ENCODE measurements at places on chromosomes 3 and 15.

DNA sequence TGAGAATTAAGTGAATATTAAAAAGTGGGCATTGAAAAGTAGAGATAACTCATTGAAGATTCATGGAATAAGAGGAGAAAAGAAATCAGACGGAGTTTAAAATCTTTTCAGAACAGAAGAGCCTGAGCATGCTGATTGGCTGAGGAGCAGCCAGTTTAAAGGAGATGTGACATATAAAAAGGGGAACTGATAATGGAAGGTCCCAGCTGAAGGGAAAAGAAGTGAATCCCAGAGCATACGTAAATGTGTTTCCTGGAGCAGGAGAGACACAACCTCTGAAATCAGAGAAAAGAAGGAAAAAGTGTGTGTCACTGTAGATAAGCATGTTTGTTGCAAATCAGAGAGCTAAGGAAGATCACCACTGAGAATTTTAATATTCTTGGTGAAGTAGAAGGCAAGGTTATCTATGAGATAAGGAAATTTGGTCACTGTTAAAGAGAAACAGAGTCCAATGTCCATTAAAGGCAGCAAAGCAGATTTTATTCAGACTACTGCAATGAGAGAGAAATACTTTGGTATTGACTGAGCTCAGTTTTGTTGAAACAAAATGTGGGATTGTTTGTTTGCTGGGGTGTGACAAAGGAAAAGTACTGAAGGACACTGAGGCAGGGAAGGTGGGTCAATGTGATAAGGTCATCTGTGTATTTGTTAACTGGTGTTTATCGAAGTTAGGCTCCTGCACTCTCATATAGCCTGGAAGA, 84.6 kb upstream of the WDR72 start:
- no peak overlapping the region for H3K4me3 ChIP-seq
- H3K27ac ChIP-seq, result no peak overlapping the region
- H3K4me1 ChIP-seq, result no peaks in the 10 kb centered on the region
- H3K36me3 ChIP-seq, result no peaks in the 10 kb centered on the region

DNA sequence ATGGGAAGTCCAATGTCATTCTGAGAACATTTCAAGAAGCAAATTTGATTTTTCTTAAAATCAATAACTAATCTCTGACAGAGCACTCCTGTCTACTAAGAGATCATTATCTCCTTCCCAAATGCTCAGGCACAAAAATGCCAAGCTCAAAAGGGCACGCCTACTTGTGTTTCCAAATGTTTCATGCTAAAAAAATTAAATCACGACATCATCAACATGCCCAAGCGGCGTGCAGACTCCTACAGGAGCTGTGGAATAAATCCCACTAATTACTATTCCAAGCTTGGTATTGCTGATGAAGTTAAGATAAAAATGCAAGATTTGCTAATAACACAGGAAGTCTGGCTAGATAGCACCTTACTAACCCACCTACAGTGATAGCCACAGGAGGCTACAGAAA, 140.8 kb downstream of the OSBPL10 start:
- no peak overlapping the region for H3K4me3 ChIP-seq
- H3K4me1 ChIP-seq, result peaks cover 24% of the 10 kb centered on the region
- no peaks in the 10 kb centered on the region for H3K36me3 ChIP-seq
- no peak for DNase-seq
- no peaks in the 10 kb centered on the region for H3K27me3 ChIP-seq
- no peak overlapping the region for H3K27ac ChIP-seq

- H3K4me3 ChIP-seq, result peak overlapping the region; percentile 73
- DNase-seq, result no peak
- H3K27me3 ChIP-seq, result no peaks in the 10 kb centered on the region
- peaks cover 11% of the 10 kb centered on the region for H3K4me1 ChIP-seq
Measured at GRCh38 chr3:43691120-43691995, 620 bp downstream of the ABHD5 start.

- peaks cover 6% of the 10 kb centered on the region for H3K4me1 ChIP-seq
- peak; percentile 78 for DNase-seq
- no peak overlapping the region for H3K4me3 ChIP-seq
Measured at GRCh38 chr15:73950831-73951561, 24.7 kb downstream of the LOXL1 start.

DNA sequence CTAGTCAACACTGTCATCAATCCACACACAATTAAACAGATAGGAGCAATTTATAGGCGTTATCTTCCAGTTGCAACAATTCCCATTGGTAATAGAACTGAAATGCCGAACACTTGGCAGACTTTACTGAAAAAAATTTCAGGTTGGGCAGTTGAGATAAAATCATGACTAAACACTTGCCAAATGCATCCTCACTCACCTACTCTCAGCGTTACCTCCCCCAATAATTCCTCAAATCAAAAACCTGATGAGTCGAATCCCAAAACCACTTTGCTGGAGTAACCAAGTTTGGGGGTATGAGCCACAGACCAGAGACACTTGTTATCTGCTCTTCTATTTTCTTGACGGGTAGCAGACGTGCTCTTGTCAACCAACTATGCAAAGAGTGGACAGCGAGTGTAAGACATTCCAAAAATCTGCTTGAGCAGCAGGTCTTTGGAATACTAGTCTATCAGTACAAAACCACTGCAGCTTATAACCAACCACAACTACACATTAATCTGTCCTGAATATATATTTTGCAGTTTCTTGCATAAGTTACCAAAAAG, 30.3 kb downstream of the PPP1R2 start:
- no peaks in the 10 kb centered on the region for H3K4me1 ChIP-seq
- no peaks in the 10 kb centered on the region for H3K36me3 ChIP-seq
- H3K27ac ChIP-seq, result no peak overlapping the region
- no peaks in the 10 kb centered on the region for H3K27me3 ChIP-seq

DNA sequence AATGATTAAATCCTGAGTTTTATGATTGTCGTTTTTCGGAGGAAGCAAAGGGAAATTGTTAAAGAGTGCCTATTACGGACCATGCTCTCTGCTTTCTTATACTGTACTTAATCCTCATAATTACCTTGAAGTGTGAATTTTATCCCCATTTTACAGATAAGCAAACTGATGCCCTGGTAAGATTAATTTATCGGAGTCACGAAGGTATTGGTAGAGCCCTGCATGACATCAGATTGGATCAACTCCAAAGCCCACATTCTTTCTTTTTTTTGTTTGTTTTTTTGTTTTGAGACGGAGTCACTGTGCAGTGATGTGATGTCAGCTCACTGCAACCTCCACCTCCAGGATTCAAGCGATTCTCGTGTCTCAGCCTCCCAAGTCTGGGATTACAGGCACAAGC, 1.6 kb upstream of the GNB4 start:
- no peaks in the 10 kb centered on the region for H3K36me3 ChIP-seq
- H3K4me1 ChIP-seq, result peaks cover 4% of the 10 kb centered on the region
- no peak overlapping the region for H3K27ac ChIP-seq

- H3K27me3 ChIP-seq, result no peaks in the 10 kb centered on the region
- no peaks in the 10 kb centered on the region for H3K4me1 ChIP-seq
- H3K36me3 ChIP-seq, result no peaks in the 10 kb centered on the region
- no peak overlapping the region for H3K27ac ChIP-seq
Measured at GRCh38 chr15:55248895-55249294, 40.7 kb downstream of the RAB27A start.

DNA sequence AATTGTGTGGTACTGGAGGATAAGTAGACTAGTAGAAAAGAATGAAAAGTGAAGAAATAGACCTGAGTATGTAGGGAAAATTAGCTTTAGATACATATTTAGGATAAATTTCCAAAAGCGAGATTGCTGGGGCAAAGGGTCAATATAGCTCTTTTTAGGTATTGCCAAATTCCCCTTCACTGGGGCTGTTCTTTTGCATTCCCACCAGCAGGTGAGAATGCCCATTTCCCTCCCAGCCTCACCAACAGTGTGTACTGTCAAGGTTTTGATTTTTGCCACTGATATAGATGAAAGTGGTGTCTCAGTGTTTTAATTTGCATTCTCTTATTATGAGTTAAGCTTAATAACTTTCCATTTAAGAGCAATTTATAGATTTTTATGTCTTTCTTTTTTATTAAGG, 35.7 kb upstream of the BHLHE40 start:
- H3K4me1 ChIP-seq, result no peaks in the 10 kb centered on the region
- no peak overlapping the region for H3K4me3 ChIP-seq
- H3K27me3 ChIP-seq, result no peaks in the 10 kb centered on the region
- DNase-seq, result no peak
- H3K36me3 ChIP-seq, result no peaks in the 10 kb centered on the region

- H3K4me1 ChIP-seq, result no peaks in the 10 kb centered on the region
- no peaks in the 10 kb centered on the region for H3K36me3 ChIP-seq
- peaks cover 29% of the 10 kb centered on the region for H3K27me3 ChIP-seq
Measured at GRCh38 chr3:171812811-171813210, 2.5 kb upstream of the PLD1 start.

Measured in H1 (cell line).